ENCODE measurements at places on chromosomes 3 and 15.
A peak's percentile ranks its signal among the peaks of the same experiment; 100 is the strongest.

DNA sequence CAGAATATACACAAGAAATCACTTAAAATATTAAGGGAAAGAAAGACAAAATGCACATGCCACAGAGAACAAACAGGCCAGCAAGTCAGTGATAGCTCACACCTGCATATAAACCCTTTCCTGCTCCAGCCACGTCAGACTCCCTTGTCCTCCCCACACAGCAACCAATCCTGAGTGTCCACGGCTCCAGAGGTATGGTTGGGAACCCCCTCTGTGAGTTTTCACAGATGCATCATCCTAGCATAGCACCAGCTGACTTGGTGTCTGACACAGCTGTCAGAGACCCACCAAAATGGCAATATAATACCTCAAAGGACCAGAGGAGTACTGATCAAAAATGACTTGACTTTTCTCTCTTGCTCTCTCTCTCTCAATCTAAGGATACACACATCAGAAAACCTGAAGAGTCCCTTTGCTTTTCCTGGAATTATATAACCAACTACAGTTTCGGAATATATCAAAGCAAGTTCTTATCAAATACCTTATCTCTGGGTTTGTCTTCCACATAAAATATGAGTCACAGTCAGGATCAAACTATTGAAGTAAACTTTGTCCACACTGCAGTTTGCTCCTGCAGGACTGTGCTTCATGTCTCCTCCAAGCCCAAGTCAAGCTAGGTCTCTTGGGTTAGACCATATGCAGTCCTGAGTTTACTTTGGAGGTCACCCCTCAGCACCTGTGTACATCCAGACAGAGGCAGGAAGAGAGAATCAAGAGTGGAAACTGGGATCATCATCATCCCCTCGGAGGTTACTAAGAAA, 187.1 kb upstream of the THBS1 start:
- DNase-seq: no peak

DNA sequence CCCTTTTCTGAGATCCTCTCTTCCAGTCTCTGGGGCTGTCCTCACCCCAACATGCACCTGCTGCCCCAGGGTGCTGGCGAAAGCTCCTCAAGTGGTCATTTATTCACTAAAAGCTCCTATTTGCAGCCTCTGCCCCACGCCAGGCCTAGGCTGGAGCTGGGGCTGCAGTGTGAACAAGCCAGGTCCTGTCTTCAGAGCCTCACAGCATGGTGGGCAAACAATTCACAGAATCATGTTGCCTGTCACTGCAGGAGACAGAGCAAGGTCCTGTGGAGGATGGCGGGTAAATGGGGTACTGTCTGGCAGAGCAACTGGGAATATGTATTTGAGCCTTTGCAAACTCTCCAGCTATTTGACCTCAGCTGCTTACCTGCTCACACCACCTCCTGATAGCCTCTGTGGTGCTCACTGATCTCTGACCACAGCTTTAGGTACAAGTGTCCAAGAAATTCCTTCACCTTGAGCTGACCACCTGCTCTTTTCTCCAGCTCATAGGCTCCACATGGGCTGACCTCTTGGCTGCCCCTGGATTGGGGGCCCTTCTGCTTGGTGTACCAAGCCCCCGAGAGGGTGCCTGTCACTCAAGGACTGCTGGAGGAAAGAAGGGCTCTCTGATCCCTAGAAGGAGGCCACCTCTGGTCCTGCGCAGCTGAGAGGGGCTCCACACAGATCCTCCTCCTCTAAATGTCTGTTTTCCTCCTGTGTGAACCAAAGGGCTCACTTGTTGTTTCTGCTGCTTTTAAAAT, 35.6 kb downstream of the AMOTL2 start:
- no peak for DNase-seq

DNA sequence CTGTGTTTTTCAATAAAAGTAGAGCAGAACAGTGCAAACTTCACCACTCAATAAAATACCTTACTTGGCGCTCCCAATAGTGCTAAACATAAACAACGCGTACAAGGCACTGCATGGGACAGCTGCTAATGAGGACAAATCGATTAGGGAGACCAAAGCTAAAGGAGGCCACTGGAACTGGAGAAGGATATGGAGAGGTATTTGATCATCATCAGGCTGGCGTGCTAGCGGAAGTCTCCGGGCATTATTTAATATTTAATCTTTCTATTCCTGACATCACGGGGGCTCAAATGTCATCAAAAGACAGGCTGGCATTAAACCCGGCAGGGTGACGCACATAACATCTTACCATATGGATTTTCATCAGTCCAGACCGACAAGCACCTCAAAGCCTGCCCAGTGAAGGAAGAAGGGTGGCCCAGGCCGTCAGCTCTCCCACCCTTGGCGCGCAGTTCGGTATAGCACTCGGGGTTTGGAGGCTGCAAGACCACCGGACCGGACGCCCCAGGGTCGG, 604 bp downstream of the CCPG1 start:
- peak; percentile 33 for DNase-seq

GRCh38 chr3:172201870-172202236, 162.5 kb downstream of the FNDC3B start:
- DNase-seq: no peak

DNA sequence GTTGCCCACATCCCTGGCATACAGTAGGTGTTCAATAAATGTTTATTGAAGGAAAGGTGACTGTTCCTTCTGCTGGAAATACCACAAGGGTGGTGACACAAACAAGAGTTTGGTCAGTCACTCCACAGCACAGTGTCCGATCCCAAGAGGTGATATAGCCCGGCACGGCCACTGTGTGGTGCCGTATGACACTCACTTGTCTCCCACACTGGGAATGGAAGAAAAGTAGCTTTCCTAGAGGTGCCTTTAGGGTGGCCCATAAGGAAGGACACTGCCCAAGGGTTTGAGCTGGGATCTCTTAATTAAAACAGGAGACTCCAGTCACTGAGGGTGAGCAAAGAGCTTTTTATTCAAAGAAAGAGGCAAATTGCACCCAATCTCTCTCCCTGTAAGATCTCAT, 40.5 kb downstream of the TGM4 start:
- DNase-seq: no peak

GRCh38 chr15:65833501-65834205, 35.6 kb upstream of the RAB11A start:
- DNase-seq: peak; percentile 52

DNA sequence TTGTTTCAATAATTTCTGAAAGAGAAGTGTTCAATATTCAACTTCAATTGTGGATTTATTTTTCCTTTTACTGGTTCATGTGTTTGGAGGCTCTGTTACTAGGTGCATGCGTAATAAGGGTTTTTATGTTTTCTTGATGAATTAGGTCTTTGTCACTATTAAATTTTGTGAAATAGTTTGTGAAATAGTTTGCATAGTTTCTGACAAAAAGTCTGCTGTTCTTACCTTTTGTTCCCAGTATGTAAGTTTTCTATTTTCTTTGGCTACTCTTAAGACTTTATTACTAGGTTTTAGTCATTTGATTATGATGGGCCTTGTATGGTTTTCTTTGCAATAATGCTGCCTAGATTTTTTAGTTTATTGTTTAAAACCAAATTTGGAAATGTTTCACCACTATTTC, 38.0 kb downstream of the MEF2A start:
- DNase-seq: no peak

DNA sequence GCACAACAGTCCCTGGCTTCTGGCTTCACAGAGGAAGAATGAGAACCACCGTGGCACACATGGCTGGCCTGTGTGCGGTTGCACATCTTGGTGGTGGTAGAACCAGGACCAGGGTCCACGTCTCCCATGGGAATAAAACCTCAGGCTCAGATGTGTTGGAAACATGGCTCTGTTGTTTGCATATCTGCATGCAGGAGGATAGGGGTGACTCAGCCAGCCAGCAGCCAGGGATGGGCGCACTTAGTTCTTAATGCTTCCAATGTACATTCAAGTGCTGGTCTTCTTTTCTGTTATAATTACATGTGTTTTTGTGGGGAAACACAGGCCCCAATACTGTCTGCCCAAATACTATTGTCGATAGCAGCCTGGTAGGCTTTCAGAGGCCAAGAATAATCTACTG, 35.8 kb upstream of the BCL2L10 start:
- no peak for DNase-seq

GRCh38 chr15:67202991-67203390, 51.5 kb downstream of the AAGAB start:
- no peak for DNase-seq

DNA sequence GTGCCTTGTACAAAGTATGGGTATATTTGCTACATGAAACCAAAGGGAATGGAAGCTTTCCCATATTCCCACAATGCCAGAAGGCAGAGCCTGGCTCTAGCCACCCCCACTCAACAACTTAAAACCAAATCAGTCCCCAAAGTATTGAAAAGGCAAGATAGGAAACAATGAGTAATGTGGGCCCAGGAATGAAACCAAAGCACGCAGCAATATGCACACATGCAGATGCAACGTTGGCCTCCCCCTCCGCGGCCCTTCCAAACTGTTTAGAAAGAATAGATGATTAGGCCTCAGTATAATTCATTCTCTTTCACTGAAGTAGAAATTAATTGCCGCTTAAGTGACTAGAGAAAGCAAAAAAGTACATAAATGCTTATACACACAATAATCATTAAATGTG, 59.1 kb downstream of the THRB start:
- no peak for DNase-seq

DNA sequence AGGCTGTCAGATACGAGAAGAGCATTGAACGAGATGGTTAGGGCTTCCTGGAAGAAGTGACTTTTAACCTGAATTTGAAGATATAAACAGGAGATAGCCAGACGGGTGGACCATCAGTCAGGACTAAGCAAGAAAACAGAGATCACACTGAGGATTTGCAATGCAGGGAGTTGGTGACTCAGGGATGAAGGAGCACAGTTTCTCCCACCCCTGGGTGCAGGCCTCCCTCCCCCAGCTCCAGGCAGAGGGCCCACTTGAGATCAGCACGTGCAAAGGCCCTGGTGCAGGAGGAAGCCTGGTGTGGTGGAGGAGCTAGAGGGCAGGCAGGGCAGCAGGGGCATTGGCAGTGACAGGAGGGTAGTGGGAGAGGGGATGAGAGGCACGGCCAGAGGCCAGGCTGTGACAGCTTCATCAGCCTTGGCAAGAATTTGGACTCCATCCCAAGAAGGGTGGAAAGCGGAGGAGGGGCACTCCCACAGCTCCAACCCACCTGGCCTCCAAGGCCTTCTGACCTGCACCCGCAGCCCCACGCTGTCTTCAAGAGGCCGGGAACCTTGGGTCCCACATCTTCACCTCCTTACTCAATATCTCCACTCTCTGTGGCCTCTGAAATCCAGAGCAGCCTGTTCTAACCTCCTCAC, 8.7 kb upstream of the PCSK6 start:
- DNase-seq: no peak

- no peak for DNase-seq
These were observed 119.1 kb downstream of the RASA2 start for GRCh38 chr3:141605883-141606282.

DNA sequence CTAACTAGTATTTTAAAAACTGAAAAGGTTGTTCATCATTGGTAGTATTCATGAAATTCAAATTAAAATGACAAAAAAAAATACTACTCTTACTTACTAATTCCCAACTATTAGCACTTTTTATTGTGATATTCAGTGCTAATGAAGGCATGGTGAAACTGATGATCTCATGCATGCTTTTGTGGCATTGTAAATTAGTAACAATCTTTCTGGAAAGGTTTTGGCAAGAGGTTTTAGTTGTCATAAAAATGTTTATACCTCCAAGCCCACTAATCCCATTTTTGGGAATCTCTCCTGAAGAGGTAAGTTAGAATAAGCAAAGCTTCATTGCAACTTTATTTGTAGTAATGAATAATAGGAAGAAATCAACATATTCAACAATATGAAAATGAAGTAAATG, 53.0 kb downstream of the LYSMD4 start:
- no peak for DNase-seq

- no peak for DNase-seq
These were observed 118.8 kb downstream of the LPP start for GRCh38 chr3:188272481-188273372.

DNA sequence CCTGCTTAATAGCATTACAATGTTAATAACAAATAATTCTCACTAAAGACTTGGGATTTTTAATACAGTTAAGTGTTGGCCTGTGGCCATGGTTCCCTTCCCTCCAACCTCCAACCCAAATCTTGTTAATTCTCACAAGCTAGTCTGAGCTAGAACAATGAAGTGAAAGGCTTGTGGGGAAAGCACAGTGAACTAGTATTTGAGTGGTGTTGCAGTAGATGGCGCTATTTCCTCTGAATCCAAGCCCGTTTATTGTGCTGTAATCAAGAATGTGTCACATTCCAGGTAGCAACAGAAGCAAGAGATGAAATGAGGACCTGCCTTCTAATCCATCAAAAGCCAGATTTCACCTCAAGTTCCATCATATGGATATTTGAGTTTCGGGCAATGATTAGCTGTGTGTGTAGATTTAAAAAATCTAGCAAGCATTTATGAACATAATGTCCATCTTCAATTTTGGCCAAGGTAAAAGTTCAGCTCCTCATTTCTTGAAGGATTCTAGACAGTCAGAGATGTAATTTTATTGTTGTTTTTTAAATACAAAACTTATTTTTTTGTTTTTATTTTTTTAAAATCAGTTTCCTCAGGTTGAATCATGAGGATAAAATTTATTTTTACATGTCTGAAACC, 160.7 kb downstream of the SQOR start:
- DNase-seq: peak; percentile 58

DNA sequence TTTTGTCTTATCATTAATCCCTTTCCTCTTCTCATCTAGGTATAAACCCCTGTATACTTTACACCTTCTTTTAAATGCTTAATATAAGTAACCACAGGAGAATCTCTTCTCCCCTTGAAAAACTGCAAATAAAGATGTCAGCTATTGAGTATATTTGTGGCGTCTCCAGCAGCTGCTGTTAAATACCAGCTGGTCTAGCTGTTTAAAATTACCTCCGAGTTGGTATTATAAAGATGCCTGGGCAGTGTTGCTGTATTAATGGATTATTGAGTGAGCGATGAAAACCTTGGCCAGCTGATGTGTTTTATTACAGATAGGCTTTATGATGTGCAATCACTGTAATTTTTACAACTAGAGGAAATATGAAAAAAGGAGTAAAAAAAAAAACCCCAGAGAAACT, 388.1 kb downstream of the TBC1D5 start:
- DNase-seq: no peak

- DNase-seq: no peak
These were observed 39.8 kb downstream of the CLK3 start for GRCh38 chr15:74655424-74655823.

DNA sequence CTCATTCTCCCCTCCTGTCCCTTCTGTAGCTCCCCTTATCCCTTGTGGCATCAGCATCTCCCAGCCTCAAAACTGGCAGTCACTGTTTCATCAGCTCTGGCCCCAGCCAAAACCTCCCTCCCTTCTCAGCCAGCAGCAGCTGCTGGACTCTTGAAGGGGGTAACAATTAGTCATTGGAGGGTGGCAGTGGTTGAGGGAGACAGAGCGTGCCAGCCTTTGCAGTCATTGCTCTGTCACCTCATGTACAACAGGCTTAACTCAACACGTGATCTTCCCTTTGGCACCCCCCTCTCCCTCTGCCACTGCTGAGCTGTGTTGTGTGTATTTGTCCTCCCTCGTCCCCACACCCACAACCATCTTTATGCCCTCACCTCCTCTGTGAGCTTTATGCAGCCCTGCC, 28.2 kb downstream of the RBP2 start:
- DNase-seq: peak; percentile 3

- DNase-seq: no peak
These were observed 23.6 kb downstream of the FSTL1 start for GRCh38 chr3:120427201-120427600.
